GM12878 (cell line): ENCODE measurements at places on chromosomes 2 and 18. TPM values are rescaled to one million over a fixed set of nuclear protein-coding genes. Genes with fewer than 3 reads are reported as not detected.

The ANKMY1 gene
- 7.4 and 11.5 TPM in 2 replicates for polyA plus RNA-seq

The C1GALT1C1L gene
- polyA plus RNA-seq: not detected in 2 replicates

The GALNT5 gene
- 0.03 TPM in 1 of 2 replicates, not detected in the other for polyA plus RNA-seq

The HOXD13 gene
- polyA plus RNA-seq: not detected in 2 replicates

The SERPINB12 gene
- polyA plus RNA-seq: not detected in 2 replicates

The ICA1L gene
- polyA plus RNA-seq: 2.5 and 2.8 TPM in 2 replicates

DNA sequence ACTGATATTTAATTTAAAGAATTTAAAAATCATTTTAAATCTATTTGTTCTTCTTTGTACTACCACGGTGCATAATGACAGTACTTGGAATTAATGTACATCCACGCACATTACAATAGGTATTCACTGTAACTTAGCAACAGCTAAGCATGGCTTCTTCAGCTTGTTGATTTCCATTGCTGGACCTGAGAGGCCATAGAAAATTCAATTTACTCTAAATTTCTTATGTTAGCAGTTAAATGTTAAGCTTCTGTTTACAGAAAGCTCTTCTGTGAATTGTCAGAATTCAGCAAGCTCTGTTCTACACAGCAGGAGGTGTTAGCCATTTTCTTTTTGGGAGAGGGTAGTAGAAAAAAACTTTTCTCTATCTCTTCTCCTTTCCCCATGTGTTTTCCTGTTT is 1149.3 kb upstream of the CDH2 start:
- no peak for DNase-seq

GRCh38 chr2:73984203-73984921 is at the start of gene TET3:
Gene TET3 (plus strand): TSS chr2:73984910. CDS start chr2:73986404, 1,494 bp downstream.
- no peak for DNase-seq

DNA sequence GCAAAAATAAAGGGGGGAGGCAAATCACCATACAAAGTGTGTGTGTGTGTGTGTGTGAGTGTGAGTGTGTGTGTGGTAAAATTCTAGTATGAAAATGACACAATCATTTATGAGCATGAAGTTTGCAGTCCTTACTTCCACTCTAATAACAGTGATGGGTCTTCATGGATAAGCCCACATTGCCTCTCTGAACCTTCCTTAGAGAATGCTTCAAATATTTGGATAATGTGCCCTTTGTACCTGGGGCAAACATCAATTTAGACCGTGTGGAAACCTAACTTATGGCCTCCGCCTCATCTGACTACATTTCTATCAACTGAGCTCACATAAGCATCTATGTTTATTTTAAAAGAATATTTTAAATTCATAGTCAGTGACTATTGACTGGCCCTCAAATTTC is 3.7 kb downstream of the SCN9A start:
- no peak for DNase-seq

DNA sequence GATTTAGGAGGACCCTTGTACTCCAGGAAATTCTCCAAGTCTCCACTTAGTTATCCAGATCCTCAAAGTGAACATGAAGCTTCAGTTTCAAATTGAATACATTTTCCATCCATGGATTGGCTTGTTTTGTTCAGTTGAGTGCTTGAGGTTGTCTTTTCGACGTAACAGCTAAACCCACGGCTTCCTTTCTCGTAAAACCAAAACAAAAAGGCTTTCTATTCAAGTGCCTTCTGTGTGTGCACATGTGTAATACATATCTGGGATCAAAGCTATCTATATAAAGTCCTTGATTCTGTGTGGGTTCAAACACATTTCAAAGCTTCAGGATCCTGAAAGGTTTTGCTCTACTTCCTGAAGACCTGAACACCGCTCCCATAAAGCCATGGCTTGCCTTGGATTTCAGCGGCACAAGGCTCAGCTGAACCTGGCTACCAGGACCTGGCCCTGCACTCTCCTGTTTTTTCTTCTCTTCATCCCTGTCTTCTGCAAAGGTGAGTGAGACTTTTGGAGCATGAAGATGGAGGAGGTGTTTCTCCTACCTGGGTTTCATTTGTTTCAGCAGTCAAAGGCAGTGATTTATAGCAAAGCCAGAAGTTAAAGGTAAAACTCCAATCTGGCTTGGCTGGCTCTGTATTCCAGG is at the start of gene CTLA4:
TSS of gene CTLA4 (plus strand) at position 211 of the 640 bp plus-strand sequence. CDS start at position 383, 172 bp downstream.
- no peak for DNase-seq

- DNase-seq: no peak
These were observed 30.2 kb upstream of the MEX3C start for GRCh38 chr18:51227660-51228059.

GRCh38 chr2:107936433-107937359 is 49.6 kb upstream of the SLC5A7 start:
- no peak for DNase-seq

DNA sequence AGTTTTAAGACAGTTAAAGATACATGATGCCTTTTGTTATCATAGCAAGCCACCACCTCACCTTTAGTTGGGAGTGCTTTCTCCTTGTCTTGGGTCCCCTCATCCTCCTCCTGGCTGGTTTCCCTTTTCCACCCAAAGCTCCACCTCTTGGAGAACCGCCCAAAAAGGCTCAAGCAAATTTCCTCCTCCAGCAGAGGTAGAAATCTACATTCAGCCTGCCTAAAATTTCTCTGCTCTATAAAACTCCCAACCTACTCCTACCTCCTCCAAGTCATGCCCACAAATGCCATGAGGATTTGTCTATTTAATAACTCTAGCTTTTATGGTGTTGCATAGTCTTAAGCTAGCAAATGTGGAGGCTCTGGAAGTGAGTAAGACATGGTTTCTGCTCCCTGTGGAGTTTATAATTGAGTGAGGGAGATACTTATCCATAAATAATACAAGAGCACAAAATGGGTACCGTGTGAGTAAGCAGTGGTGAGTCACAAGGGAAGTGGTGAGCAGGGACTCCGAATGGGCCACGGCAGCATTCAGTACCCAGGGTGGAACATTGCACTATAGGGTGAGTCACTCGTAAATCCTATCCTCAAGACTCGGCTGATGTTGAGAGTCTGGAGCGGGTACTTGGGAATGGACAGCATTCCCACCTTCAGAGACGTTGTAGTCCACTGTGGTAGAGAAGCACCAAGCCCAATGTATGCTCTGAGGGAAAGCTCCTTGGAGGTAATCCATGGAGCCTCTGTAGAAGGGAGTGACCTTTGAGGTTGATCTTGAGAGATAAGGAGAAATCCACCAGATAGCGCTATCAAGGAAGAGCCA is 146.3 kb downstream of the RTN4 start:
- DNase-seq: no peak

GRCh38 chr2:156703642-156704041 is 267.5 kb downstream of the GPD2 start:
- DNase-seq: no peak

DNA sequence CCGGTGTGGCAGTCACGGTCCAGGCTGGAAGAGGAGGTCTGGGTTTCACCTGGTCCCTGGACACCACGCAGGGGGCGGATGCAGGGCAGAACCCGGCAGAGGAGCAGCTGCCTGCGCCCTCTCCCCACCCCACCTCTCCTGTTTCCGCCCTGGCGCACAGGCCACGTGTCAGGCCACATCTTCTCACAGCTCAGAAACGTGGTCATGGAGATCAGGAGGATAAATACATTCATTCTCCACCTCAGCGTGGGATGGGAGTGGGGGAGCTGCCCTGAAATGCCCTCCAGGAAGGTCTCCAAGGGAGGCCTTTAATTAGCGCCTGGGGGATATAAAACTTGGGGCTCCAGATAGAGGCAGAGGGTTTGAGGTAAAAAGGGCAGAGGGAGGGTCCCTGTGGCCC is 142.0 kb downstream of the KCTD1 start:
- DNase-seq: no peak

DNA sequence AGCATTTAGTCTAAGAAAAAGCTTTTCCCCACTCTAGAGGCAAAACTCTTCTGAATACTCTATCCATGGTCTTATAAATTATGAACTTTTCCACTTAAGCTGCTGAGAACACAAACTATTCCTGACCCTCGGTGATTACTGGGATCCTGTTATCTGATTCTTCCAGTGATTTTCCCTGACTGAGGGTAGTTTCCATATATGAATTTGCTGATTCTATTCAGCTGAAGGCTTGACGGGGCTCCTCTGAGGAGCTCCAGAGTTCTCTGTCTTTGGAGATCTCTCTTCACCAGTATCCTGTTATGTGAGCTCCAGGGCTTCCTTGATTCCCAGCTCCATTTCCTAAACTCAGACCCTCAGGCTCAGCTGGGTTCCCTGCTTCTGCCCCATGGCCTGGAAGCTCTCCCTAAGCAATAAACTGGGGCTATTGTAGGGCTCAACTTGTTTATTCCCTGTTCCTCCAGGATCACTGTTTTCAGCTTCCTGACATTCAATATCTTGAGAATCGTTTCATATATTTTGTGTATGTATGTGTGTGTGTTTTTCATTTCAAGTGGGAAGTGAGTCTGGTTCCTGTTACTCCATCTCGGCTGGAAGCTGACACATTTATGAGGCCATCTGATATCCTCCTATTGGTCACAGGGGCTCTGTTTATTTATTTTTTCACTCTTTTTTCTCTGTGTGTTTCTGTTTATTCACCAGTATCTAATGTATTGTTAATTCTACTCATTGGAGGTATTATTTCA is 78.2 kb downstream of the ARHGAP28 start:
- DNase-seq: no peak

DNA sequence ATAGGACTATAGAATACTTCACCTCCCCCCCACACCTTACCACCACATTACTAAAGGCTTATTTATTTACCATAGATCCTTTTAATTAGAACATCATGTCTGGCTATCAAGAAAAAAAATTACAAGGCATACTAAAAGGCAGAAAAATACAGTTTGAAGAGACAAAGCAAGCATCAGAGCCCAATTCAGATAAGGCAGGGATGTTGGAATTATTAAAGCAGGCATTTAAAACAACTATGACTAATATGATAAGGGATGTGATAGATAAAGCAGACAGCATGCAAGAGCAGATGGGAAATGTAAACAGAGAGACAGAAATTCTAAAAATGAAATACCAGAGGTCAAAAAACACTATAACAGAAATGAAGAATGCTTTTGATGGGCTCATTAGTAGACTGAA is 55.4 kb upstream of the SMIM21 start:
- no peak for DNase-seq

- no peak for DNase-seq
These were observed 12.4 kb downstream of the COPS8 start for GRCh38 chr2:237097911-237098702.

DNA sequence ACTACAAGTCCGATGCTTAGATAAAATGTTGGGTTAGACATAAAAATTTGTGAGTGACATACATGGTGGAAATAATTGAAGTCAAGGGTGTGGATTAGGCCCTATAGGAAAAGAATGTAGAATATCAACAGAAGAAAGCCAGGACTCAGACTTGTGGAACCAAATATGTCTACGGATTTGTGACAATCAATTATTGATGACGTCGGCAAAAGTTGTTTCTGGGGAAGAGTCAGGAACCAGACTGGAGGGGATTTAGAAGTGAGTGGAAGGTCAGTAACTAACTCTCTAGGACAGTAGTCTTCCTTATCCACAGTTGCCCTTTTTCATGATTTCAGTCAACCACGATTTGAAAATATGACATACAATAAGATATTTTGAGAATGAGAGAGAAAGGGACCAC is 130.9 kb upstream of the TANK start:
- DNase-seq: no peak

GRCh38 chr2:68195096-68195495 is 37.4 kb downstream of the PNO1 start:
- DNase-seq: no peak

GRCh38 chr2:214699236-214699635 is 110.2 kb downstream of the BARD1 start:
- no peak for DNase-seq

DNA sequence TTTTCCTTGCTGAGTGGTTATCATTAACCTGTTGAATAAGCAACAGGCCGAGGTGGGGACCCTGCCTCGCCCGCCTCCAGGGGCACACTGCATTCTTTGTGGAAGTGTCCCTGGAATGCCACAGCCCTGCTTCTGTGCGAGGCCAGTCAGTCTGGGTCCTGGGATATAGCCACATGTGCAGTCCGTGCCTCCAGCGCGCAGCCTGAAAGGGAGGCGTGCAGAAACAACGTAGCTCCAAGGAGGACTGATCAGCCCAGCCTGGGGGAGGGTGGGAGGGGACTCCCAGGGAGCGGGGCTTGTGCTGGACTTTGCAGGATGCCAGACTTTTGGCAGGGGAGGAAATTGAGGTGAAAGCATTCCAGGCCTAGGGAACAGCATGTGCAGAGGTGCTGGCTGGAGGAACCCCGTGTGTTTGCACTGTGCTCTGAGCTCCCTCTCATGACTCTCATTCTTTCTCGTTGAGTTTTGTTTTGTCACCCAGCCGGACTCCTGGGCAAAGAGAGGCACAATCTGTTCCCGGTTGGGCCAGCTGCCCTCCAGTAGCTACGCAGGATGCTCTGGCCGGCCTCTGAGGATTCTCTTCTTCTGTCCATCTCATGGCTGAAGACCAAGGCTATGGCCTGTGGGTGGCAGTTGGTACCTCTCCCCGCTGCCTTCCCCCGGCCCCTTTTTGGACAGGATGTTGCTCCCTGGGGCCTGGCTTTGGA is 39.7 kb downstream of the HPCAL1 start:
- no peak for DNase-seq

DNA sequence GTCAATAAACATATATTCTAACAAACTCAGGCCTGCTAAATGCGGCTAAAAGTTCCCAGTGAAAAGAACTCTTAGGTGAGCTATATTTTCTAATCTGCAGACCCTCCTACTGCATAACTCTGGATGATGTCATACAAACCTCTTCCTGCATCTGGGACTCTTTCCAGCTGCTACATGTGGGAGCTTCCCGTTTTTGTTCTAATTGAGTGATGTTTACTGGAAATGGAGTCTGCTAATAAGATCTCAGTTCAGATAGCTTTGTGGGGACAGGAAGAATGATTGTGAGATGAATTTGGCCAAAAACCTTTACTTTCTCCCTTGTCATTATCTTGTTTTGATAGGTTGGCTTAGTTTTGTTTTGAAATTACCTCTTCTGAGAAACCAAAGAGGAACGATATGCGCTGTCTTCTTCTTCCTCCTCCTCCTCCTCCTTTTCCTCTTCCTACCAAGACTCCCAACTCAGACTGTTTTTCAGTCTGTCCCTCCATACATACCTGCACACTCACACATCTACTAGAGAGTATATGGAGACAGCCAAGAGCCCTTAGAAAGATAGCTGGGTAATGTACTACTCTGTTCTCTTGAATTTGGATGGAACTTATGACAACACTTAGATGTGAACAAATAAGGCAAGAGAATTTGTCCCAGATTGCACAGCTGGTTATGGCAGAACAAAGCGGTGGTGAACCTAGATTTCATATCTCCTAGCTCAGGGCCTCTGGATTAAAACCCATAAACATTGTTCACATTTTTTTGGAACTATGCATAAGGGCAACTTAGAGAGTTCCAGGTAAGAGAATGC is 39.8 kb upstream of the AAK1 start:
- no peak for DNase-seq

- no peak for DNase-seq
These were observed 1190.2 kb upstream of the NRXN1 start for GRCh38 chr2:52222128-52222527.

GRCh38 chr2:219123356-219124135 is 37.1 kb downstream of the NHEJ1 start:
- DNase-seq: no peak
